ENCODE measurements at places on chromosomes 2 and 18.

GRCh38 chr2:107742460-107743027 lies 84.1 kb upstream of the RGPD4 start:
- DNase-seq = no peak

GRCh38 chr18:41418598-41418997 lies 536.4 kb upstream of the PIK3C3 start:
- no peak for DNase-seq

GRCh38 chr2:147479358-147479757 lies 365.5 kb upstream of the ACVR2A start:
- no peak for DNase-seq

GRCh38 chr2:64063924-64064331 lies 44.7 kb upstream of the VPS54 start:
- DNase-seq = peak; percentile 23

GRCh38 chr2:151260573-151261230 lies 961 bp downstream of the RBM43 start:
- DNase-seq = no peak

DNA sequence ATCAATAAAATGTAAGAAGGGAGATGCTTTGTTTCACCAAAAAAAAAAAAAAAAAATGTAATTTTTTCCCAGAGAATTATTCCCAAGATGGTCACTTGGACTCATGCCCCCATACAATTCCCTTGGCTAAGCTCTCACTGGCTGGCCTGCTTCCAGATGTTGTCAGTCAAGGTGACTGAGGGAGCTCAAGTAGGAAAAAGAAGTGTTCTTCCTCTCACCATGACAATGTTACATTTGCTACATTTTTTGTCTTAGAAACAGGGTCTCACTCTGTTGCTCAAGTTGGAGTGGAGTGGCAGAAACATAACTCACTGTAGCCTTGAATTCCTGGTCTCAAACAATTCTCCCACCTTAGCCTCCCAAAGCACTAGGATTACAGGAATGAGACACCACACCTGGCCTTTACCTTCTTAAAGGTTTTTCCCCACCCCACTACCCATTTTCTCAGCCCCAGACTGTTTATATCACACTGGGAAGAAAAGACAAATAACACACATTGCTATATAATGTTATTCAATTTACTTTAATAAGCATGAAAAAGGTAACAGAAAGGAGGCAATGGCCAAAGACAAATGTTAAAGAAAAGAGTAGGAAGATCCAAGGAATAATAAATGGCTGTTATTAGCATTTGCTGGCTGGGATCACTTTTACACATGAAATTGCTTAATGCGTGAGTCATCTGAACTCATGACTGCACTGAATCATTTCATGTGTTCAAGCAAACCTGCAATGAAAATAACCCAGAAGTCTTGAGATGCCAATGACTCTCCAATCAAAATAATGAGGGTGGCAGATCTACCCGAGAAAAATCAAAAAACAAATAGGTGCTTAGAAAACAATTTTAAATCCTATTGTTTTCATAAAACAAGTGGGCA lies 45.2 kb downstream of the ACVR1 start:
- DNase-seq = no peak

- DNase-seq = peak; percentile 41
Measured at GRCh38 chr2:95050385-95051300, 25.1 kb downstream of the MAL start.
